Activated naive CD8-positive, alpha-beta T cell treated with anti-CD3 and anti-CD28 coated beads, Interleukin-2, amount 10 ng/mL, durations not matched to agents 7 days and 5 days (primary cell): ENCODE measurements at places on chromosomes 4 and X. TPM values are rescaled to one million over a fixed set of nuclear protein-coding genes. Genes with fewer than 3 reads are reported as not detected.

The TRIM75 gene
- total RNA-seq = not detected

The H2BW2 gene
- not detected for total RNA-seq

The NWD2 gene
- total RNA-seq = not detected

The SRPX2 gene
- not detected for total RNA-seq

GRCh38 chr4:42646013-42646784, 10.7 kb downstream of the ATP8A1 start:
- H3K27ac ChIP-seq = no peak overlapping the region
- H3K4me3 ChIP-seq = no peak overlapping the region
- peaks cover 11% of the 10 kb centered on the region for H3K36me3 ChIP-seq
- DNase-seq = no peak

DNA sequence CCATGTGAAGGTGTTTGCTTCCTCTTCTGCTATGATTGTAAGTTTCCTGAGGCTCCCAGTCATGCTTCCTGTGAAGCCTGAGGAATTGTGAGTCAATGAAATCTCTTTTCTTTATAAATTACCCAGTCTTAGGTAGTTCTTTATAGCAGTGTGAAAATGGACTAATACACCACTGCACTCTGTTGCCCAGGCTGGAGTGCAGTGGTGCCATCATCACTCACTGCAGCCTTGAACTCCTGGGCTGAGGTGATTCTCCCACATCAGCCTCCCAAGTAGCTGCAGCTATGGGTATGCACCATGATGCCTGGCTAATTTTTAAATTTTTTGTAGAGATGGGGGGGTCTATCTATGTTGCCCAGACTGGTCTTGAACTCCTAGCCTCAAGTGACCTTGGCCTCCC, 15.8 kb upstream of the IGFBP7 start:
- no peak overlapping the region for H3K27ac ChIP-seq
- peaks cover 3% of the 10 kb centered on the region for H3K27me3 ChIP-seq
- no peaks in the 10 kb centered on the region for H3K4me1 ChIP-seq

- H3K4me3 ChIP-seq = no peak overlapping the region
- no peaks in the 10 kb centered on the region for H3K4me1 ChIP-seq
- H3K27me3 ChIP-seq = no peaks in the 10 kb centered on the region
Observed at GRCh38 chr4:176778063-176778462, 14.7 kb downstream of the VEGFC start.

DNA sequence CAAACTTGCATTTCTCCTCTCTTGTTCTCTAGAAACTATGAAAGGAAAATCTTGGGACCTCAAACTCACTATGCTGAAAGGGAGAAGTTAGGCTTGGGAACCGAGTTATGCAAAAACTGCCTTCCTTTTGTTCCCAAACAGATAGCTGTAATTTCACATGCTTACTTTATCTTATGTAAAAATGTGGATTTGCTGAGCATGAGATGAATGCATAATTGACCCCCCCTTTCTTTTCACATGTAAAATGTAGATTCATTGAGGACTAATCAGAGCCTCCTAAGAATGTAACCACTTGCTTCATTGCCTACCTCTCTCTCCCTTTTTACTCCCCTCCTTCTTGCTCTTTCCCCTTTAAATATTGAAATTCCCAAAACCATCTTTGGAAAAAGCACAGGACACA, 18.0 kb downstream of the TBC1D9 start:
- no peak for DNase-seq
- H3K36me3 ChIP-seq = no peaks in the 10 kb centered on the region
- H3K27me3 ChIP-seq = peaks cover 31% of the 10 kb centered on the region
- H3K4me3 ChIP-seq = no peak overlapping the region
